Heart right ventricle (tissue), 16 donors: ENCODE measurements at places on chromosomes 5 and 9.

GRCh38 chr5:144773628-144774027, 603.0 kb downstream of the KCTD16 start:
- H3K27ac ChIP-seq, result no peak overlapping the region
- H3K4me1 ChIP-seq, result no peaks in the 10 kb centered on the region

DNA sequence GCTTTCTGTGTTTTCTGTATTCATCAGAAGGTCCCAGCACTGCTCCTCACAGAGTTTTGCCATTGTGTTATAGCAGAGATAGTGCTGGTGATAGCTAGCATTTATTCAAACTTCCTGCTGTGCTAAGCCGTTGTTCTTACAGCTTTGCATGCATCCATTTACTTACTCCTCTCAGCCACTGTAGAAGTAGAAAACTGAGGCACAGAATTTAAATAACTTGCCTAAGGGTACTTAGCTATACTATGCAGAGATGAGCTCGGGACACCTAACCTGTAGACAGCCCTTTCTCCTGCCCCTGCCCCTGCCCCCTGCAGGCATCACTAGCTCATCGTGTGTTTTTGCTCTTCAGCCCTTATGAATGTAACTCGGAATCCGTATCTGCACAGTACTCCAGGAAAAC, 227.6 kb downstream of the SAXO1 start:
- no peak for DNase-seq
- H3K27me3 ChIP-seq, result no peaks in the 10 kb centered on the region
- no peaks in the 10 kb centered on the region for H3K36me3 ChIP-seq
- H3K4me1 ChIP-seq, result no peaks in the 10 kb centered on the region
- no peak overlapping the region for H3K4me3 ChIP-seq

- no peaks in the 10 kb centered on the region for H3K27me3 ChIP-seq
- H3K4me1 ChIP-seq, result no peaks in the 10 kb centered on the region
- no peak overlapping the region for H3K27ac ChIP-seq
Observed at GRCh38 chr5:52693280-52693679, 94.4 kb upstream of the ITGA1 start.

DNA sequence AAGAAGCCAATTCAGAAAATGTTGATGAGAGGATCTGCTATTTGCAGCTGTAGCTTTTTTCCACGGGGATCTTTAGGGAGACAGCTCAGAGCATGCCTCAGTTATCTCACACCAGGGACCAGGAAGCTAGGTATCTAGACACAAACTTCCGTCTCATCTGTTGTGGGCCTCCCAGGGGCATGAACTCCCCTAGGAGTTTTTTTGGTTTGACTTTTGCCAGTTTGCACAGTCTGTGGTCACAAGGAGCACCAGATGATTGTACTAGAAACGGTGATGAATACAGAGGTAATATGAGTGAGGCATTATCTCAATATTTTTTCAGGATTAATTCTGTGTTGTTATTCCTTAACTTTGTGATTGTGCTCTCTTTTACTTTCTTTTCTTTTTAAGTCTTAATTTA, 533.2 kb upstream of the SEMA6A start:
- no peak overlapping the region for H3K27ac ChIP-seq
- no peaks in the 10 kb centered on the region for H3K36me3 ChIP-seq
- no peaks in the 10 kb centered on the region for H3K4me1 ChIP-seq
- no peak overlapping the region for H3K4me3 ChIP-seq

- H3K27ac ChIP-seq, result no peak overlapping the region
- no peaks in the 10 kb centered on the region for H3K27me3 ChIP-seq
- no peaks in the 10 kb centered on the region for H3K36me3 ChIP-seq
Observed at GRCh38 chr5:123080215-123080614, 8.8 kb upstream of the PRDM6 start.

- H3K36me3 ChIP-seq, result no peaks in the 10 kb centered on the region
- no peak for DNase-seq
- H3K4me1 ChIP-seq, result peaks cover 55% of the 10 kb centered on the region
Observed at GRCh38 chr9:33184963-33185362, 17.8 kb upstream of the B4GALT1 start.

DNA sequence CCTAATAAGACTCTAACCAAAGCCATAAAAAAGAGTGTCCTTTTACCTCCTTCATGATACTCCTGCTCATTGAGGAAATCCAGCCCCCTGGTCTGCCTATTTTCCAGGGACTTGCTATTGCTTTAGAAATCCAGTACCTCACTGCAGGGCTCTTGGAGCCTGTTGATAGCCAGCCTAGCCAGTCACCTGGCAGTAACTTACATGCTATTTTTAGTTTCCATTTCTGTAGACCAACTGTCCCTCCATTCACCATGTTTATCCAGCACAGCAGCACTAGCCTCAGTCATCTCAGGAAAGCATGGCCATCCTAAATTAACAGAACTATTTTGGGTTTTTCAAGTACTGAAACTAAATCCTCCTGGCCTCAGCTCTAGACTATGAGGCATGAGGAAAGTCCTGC, 91.5 kb upstream of the PHF24 start:
- no peaks in the 10 kb centered on the region for H3K27me3 ChIP-seq
- no peak overlapping the region for H3K27ac ChIP-seq
- DNase-seq, result no peak
- no peaks in the 10 kb centered on the region for H3K36me3 ChIP-seq

DNA sequence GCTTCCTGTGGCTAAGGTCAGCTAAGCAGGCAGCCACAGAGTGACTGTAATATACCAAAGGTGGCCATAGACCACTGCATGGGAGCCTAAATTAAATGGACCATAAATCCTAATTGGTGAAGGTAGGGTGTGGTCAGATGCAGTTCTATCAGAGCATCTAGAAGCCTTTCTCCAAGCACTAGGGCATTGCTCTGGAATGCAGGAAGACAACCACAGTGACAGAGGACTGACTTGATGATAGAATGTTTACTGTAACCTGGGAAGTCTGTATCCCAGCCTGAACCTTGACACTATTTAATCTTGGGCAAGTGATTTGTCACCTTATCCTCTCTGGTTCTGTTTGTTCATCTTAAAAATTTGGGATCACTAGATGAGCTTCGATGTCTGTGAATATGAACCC, 2.3 kb downstream of the FBXO38 start:
- H3K4me1 ChIP-seq, result peaks cover 74% of the 10 kb centered on the region
- H3K36me3 ChIP-seq, result peaks cover 20% of the 10 kb centered on the region
- no peak overlapping the region for H3K27ac ChIP-seq
- H3K4me3 ChIP-seq, result no peak overlapping the region

DNA sequence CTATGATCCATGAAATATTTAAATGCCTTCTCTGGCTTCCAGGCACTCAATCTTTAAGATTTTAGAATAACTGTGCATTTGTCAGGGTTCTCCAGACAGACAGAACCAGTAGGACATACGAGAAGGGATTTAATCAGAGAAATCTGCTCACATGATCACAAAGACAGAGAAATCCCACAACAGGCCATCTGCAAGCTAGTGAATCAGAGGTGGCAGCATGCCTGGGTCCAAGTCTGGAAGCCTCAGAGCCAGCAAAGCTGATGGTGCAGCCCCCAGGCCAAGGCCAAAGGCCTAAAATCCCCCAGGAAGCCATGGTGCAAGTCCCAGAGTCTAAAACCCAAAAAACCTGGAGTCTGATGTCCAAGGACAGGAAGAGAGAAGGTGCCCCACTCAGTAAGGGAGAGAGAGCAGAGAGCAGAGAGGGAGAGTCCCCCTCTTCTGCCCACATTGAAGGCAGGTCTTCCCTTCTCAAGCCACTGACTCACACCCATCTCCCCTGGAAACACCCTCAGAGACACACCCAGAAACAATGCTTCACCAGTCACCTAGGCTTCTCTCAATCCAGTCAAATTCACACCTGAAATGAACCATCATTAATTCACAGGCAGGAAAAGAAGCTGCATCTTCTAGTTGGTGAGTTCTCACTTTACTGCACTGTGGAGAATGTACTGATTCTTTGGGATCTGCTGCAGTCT, 48.7 kb downstream of the CAMSAP1 start:
- H3K27me3 ChIP-seq, result no peaks in the 10 kb centered on the region

GRCh38 chr9:7665874-7666273, 133.7 kb downstream of the DMAC1 start:
- no peak overlapping the region for H3K27ac ChIP-seq
- H3K36me3 ChIP-seq, result no peaks in the 10 kb centered on the region
- no peak for DNase-seq

DNA sequence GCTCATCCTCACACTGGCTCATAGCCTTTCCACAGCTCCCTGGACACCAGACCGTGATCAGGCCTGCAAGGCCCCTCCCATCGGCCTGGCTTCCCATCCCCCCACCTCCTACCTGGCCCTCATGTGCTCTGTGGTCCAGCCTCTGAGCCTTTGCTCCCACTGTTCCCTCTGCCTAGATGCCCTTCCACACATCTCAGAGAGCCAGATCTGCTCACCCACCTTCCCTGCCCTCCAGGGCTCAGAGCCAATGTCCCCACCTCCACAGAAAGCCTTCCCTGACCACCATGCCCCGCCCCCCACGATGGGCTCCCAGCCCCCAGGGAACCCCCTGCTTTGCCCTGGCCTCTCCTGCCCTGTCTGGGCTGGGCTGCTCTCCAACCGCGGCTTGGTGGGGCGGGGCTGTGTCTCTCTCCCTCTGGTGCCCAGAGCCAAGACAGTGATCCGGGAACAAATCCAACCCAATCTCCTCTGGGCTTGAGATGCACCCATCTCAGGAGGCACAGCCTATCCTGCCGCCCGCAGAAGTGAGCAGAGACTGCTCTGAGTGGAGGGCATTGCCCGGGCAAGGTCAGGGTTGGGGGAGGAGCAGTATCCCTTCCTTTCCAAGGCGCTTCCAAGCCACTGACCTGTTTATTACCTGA, 1.6 kb downstream of the NINJ1 start:
- H3K27ac ChIP-seq, result peak overlapping the region; percentile 94
- peaks cover 68% of the 10 kb centered on the region for H3K4me1 ChIP-seq
- no peak overlapping the region for H3K4me3 ChIP-seq
- DNase-seq, result peak; percentile 76

GRCh38 chr9:117021906-117022305, 334.8 kb downstream of the TRIM32 start:
- no peak for DNase-seq
- H3K36me3 ChIP-seq, result no peaks in the 10 kb centered on the region
- no peaks in the 10 kb centered on the region for H3K27me3 ChIP-seq
- H3K27ac ChIP-seq, result no peak overlapping the region
- H3K4me1 ChIP-seq, result no peaks in the 10 kb centered on the region

GRCh38 chr5:54529565-54529964, 12.0 kb downstream of the SNX18 start:
- no peak overlapping the region for H3K27ac ChIP-seq
- no peaks in the 10 kb centered on the region for H3K36me3 ChIP-seq
- H3K27me3 ChIP-seq, result no peaks in the 10 kb centered on the region
- peaks cover 59% of the 10 kb centered on the region for H3K4me1 ChIP-seq
- DNase-seq, result no peak

- H3K27ac ChIP-seq, result no peak overlapping the region
- DNase-seq, result no peak
- no peak overlapping the region for H3K4me3 ChIP-seq
- no peaks in the 10 kb centered on the region for H3K36me3 ChIP-seq
- H3K27me3 ChIP-seq, result no peaks in the 10 kb centered on the region
- peaks cover 11% of the 10 kb centered on the region for H3K4me1 ChIP-seq
Observed at GRCh38 chr5:6480133-6481051, 31.7 kb downstream of the UBE2QL1 start.
